ENCODE measurements at places on chromosomes 12 and 14. TPM values are rescaled to one million over a fixed set of nuclear protein-coding genes. Genes with fewer than 3 reads are reported as not detected.

The KLRC1 gene
- 1.5 TPM for total RNA-seq

The NDUFA12 gene
- total RNA-seq, result 155 TPM

The RAPGEF3 gene
- 0.66 TPM for total RNA-seq

The APOF gene
- total RNA-seq, result not detected

The EFCAB11 gene
- 4.3 TPM for total RNA-seq

The SLC39A2 gene
- total RNA-seq, result not detected

The LRRC9 gene
- not detected for total RNA-seq

The KLRG1 gene
- total RNA-seq, result 2.3 TPM

The GOLGA3 gene
- 86.9 TPM for total RNA-seq

The NYNRIN gene
- 0.03 TPM for total RNA-seq

The INHBC gene
- total RNA-seq, result 0.14 TPM

DNA sequence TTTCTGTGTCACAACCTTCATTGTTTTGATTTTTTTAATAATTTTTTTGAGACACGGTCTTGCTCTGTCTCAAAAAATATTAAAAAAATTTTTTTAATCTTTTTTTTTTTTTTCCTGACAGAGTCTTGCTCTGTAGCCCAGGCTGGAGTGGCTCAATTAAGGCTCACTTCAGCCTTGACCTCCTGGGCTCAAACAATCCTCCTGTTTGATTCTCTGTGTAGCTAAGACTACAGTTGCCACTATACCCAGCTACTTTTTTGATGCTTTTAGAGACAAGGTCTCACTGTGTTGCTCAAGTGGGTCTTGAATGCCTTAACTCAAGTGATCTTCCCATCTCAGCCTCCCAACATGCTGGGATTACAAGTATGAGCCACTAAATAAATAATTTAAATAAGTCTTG lies 9.2 kb upstream of the PRH2 start:
- DNase-seq, result no peak

- no peak for DNase-seq
Measured at GRCh38 chr14:95015046-95015445, 142.3 kb downstream of the DICER1 start.

DNA sequence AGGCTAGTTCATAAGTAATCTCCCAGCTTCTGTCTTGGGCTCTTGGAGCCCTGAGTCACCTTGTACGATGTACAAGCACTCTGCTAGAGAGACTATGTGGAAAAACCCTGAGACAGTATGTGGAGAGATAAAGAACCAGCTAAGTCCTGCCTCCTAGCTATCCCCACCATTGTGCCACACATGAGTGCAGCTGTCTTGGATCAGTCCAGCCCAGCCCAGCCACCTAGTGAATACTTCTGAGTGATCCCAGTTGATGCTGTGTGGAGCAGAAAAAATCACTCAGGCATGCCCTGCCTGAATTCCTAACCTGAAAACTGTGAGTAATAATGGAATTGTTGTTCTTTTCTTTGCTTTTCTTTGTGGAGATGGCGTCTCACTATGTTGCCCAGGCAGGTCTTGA lies 5.1 kb upstream of the SERPINA6 start:
- no peak for DNase-seq

DNA sequence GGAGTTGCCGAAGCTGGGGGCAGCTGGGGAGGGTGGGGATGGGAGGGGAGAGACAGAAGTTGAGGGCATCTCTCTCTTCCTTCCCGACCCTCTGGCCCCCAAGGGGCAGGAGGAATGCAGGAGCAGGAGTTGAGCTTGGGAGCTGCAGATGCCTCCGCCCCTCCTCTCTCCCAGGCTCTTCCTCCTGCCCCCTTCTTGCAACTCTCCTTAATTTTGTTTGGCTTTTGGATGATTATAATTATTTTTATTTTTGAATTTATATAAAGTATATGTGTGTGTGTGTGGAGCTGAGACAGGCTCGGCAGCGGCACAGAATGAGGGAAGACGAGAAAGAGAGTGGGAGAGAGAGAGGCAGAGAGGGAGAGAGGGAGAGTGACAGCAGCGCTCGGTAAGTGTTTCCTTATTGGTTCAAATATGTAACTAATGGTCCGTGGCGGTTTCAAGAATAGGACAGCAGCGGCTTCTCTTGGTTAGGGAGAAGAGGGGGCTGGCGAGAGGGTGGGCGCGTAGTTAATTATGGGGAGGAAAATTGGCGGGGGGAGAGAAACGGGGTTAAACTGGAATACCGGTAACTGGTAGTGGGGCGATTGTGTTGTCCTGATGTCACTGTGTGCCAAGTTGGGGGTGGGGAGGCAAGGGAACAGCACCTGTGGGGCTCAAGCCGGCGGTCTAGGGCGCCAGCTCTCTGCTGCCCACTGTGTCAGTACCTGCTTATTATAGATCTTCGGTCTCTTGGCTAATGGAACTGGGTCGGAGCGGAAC lies 8.4 kb downstream of the HOXC8 start:
- DNase-seq, result no peak

GRCh38 chr14:36950812-36951211 lies 221.6 kb downstream of the SLC25A21 start:
- DNase-seq, result no peak

DNA sequence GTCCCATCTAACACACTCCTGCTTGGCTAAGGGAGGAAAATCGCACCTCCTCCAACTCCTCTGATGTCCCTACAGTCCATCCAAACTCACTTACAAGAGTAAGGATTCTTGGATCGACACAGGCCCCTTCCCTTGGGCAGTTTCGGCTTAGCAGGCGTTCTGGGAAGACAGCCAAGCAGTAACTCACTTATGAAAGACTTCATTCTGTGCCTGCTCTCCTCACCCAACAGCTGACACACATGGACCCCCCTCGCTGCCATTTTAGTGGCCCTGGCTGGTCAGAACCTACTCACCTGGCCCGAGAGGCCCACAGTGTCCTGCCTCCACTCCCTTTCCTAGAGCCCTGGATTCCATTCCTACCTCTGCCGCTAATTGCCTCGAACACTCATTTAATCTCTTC lies 52.3 kb upstream of the BCL2L14 start:
- DNase-seq, result no peak

GRCh38 chr14:28365510-28365909 lies 401.1 kb upstream of the FOXG1 start:
- no peak for DNase-seq

DNA sequence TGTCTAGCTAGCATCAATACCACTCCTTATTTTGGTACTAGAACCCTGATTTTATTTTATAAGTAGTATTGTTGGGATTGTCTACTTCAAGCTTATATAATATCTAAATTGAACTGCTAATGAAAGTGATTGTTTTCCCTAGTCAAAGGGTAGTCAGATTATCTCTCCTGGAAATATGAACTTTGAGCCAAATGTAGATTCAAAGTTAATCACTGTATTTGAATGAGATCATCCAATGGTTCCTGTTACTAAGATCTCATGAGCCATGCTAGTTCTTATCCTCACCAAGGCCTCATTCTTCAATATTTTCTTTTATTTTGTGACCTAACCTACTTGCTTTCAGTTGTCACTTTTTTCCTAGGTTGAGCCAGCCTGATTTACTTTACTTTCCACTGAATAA lies 276.7 kb downstream of the RASSF9 start:
- no peak for DNase-seq

GRCh38 chr12:57889500-57889989 lies 43.0 kb upstream of the CTDSP2 start:
- no peak for DNase-seq

DNA sequence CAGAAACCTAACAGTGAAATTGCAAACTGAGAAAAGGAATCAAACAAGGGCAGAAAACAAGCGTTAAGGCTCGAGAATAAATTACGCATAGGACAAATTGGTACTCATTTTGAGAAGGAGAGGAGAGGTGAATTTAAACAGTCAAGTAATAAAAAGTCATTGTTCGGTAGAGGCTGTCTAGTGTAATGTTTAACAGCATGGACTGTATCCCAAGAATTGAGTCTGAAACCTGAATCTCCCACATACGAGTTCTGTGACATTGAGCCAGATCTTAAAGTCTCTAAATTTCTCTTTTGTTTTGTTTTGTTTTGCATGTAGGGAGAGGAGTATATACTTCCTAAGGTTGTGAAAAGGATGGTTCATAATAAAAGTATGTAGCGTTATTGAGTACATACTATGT lies 216.5 kb upstream of the BTG1 start:
- no peak for DNase-seq

DNA sequence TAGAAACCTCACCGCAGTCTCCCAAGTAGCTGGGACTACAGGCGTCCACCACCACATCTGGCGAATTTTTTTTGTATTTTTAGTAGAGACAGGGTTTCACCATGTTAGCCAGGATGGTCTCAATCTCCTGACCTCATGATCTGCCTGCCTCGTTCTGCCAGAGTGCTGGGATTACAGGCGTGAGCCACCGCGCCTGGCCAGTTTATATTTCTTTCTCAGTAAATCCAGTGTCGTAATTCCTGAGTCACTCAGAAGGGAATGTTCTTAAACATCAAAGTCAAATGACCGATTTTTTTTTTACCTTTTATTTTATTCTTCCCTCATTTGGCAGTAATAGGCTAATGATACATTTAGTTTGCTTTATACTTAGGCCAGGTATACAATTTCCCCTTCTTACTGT lies 80.5 kb downstream of the FBXO33 start:
- no peak for DNase-seq

DNA sequence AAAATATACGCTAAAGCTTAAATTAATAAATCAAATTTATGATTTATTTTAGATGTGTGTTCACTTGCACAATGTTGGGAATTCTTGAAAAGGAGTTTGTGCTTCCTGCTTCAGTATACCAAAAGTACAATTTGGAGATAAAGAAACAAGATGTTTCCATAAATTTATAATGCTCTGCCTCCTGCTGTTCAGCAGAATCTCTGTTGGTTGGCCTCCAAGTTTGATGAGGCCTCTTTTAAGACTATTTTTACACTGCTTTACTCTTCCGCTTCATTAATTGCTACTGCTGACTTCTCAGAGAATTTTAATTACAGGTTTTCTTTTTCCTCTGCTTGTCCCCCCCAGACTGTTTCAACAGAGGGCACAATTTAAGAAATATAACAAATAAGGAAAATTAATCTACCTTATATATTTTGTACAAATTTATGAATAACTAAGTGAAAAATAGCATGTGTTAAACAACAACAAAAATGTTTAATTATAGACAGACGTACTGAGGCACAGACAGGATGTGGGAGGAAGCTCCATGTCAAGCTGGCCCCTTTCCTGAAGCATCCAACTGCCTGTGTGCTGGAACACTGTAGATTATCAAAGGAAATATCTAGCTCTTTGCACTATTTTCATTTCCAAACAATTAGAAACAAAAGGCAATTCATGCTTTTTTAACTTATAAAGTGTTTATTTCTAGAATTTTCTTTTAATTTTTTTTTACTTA lies 83.9 kb downstream of the PIK3C2G start:
- no peak for DNase-seq

GRCh38 chr12:128052331-128052730 lies 214.6 kb upstream of the TMEM132C start:
- DNase-seq, result no peak

DNA sequence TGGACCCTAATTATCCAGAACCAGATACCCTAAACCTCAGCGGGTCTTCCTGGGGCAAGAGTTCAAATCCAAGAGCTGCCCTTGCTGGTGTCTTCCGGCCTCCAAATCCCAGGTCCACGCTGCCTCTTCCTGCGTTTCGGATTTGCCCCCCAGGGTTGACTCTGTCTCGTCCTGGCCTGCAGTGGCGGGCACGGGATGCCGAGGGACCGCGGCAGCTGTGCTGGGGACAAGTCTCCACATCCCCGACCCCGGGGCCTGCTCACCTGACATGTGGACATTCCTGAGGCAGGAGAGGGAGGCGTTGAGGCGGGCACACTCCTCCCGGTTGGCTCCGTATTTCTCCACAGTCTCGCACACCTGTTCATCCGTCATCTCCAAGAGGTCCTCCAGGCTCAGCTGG lies 113.6 kb downstream of the KSR2 start:
- no peak for DNase-seq

- DNase-seq, result no peak
Measured at GRCh38 chr12:89236237-89236636, 116.1 kb downstream of the DUSP6 start.

GRCh38 chr12:68930178-68930577 lies 2.8 kb downstream of the CPM start:
- DNase-seq, result no peak

- no peak for DNase-seq
Measured at GRCh38 chr12:10829994-10830393, 3.8 kb upstream of the TAS2R10 start.

DNA sequence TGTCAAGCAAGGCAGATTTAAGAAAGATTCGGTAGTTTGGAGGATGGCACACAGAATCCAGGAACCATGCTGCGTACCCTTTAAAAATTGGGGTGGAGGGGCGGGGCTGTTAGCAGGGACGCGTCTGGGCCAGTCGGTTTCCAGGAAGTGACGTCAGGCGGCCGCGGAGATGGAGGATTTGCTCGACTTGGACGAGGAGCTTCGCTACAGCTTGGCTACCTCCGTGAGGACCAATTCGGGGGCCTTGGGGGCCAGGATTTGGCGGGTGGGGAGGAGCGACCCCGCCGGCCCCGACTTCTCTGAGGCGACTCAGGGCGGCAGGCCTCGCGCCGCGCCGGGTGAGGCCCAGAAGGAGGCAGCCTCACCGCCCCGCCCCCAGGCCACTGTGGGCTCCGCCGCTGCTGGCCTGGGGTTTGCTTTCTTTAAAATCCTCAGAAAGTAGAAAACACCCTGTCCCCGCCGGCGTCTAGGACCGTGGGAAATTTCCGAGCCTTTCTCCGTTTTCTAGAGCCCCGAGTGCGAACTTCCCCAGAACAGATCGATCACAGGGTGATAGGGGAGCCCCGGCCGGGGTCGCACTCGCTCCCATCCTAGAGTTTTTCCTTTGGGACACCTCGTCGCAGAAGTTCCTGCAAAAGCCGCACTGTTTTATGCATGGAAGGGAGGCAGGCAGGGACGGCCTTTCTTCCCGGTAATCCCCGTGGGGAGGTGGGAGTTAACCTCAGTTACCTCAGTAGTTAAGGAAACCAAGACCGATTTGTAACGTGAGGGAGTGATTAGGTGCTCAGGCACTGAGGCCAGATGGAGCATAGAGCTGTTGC lies at the start of gene IFT43:
IFT43 (plus strand) TSS at position 146 of the 821 bp plus-strand sequence; CDS start at position 170, 24 bp downstream.
- DNase-seq, result peak; percentile 89

- no peak for DNase-seq
Measured at GRCh38 chr14:39423793-39424192, 8.4 kb downstream of the FBXO33 start.

DNA sequence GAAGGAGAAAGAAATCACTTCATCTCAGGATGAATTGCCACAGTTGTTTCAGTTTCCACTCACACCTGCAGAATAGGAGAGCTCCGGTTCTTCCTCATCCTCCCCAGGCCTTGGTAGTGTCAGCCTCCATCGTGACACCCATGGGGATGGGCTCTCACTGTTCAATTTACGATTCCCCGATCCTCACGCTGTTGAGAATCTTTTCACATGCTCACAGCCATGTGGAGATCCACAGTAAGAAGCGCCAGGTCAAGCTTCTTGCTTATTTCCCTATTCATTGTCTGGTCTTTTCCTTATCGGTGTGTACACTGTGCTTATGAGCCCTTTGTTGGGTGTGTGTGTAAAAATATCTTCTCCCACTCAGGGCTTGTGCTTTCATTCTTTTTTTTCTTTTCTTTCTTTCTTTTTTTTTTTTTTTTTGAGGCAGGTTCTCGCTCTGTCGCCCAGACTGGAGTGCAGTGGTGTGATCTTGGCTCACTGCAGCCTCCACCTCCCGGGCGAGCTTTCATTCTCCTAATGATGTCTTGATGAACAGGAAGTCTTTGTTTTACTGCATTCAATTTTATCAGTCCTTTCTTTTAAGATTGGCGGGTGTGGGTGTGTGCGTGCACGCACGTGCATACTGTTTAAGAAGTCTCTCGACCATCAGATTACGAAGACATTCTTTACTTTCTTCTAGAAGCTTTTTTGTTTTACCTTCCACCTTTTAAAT lies 21.5 kb downstream of the RIN3 start:
- peak; percentile 30 for DNase-seq

Measured in activated T-cell treated with anti-CD3 and anti-CD28 coated beads, Interleukin-2, amount 50 U/mL, for 4 hours (primary cell).